ENCODE measurements at places on chromosomes 6 and 20. TPM values are rescaled to one million over a fixed set of nuclear protein-coding genes. Genes with fewer than 3 reads are reported as not detected.
A peak's percentile ranks its signal among the peaks of the same experiment; 100 is the strongest.

DNA sequence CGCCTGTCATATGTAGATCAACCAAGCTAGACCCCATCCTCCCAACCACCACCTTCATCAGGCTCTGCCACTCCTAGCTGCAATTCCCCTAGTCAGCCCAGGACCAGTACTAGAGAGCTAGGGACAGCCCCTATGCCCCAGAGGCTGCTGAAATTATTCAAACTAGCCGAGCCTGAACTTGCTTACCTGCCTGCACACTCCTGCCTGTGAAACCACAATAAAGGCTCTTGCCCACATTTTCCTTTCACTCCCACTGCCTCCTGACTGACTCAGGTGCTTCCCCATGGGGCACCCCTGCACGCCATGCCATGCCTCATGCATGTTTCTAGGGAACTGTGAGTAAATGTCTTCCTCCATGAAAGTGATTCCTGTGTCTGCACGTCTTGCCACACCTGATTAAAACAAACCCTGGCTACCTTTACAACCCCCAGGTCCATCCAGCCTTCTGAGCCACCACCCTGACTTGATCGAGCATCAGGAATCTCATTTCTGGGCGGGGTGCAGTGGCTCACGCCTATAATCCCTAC lies 66.5 kb upstream of the IER3 start:
- H3K27me3 ChIP-seq = no peaks in the 10 kb centered on the region
- peaks cover 19% of the 10 kb centered on the region for H3K4me1 ChIP-seq
- no peak overlapping the region for H3K4me3 ChIP-seq
- H3K27ac ChIP-seq = no peak overlapping the region

DNA sequence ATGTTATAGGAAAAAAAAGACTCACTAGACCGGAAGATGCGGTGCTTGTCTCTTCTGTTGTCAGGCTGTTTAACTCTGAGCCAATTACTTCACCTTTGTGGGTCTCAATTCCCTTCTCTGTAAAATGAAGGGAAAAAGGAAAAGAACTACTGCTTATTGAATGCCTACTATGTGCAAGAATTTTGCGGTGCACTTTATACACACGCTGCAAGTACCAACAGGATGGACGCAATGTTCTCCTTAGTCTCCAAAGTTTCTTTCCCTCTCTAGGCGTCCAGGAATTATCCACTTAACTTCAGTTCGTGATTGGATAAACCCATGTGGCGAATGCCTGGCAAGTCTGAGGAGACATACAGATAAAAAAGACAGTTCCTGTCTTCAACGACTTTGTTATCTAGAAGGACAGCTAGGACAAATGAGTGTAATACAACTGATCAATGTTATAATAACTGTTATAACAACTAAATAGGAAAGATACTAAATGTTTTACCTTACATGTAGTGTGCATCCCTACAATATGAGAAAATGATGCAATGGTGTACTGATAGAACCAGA lies 69.0 kb upstream of the JARID2 start:
- H3K36me3 ChIP-seq = no peaks in the 10 kb centered on the region
- no peaks in the 10 kb centered on the region for H3K4me1 ChIP-seq
- no peaks in the 10 kb centered on the region for H3K27me3 ChIP-seq
- no peak for DNase-seq
- no peak overlapping the region for H3K4me3 ChIP-seq

GRCh38 chr6:169720207-169720855 lies 4.0 kb downstream of the PHF10 start:
- H3K27me3 ChIP-seq = no peaks in the 10 kb centered on the region
- no peak overlapping the region for H3K4me3 ChIP-seq
- DNase-seq = no peak

DNA sequence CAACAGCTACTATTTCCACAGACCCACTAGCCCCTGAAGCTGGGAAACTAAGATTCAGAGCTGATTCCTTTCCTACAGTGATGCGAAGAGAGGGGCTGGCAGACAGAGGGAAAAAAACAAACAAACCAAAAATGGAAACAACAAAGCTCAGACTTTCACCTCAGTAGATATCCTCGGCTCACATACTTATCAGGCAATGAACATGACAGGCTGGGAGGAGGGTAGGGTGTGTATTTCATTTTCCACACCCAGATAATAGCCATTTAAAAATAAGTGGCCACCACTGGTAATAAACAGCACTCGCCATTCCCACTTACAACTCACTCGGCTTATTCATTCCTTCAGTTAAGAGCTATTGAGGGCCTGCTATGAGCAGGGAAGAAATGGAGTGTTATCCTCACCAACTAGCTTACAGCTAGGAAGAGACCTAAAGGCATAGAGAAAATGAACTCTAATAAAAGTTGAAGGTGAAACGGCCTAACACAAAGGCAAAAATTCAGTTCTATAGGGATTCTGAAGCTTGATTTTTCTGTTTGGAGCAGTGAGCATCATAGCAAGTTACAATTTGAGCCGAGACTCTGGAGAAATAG lies 32.0 kb upstream of the SPTLC3 start:
- DNase-seq = no peak
- no peaks in the 10 kb centered on the region for H3K4me1 ChIP-seq
- no peak overlapping the region for H3K27ac ChIP-seq
- no peaks in the 10 kb centered on the region for H3K36me3 ChIP-seq
- no peaks in the 10 kb centered on the region for H3K27me3 ChIP-seq

DNA sequence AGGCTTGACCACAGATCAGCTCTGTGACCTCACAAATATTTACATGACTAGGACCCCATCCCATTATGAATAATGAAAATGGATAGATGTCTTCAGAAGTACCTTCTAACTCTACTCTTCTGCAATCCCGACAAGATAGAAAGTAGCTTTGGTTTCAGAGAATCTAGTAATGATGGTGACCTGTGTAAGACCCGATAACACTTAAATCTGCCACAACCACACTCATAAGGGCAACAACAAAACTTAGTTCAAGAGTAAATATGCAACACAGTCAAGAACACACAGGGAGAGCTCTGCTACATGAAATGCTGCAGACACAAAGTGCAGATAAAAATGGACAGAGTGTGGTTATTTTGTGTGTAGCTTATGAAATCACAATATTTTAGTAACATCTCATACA lies 9.6 kb downstream of the CHD6 start:
- no peaks in the 10 kb centered on the region for H3K36me3 ChIP-seq
- H3K27ac ChIP-seq = no peak overlapping the region
- DNase-seq = no peak
- H3K4me3 ChIP-seq = no peak overlapping the region
- no peaks in the 10 kb centered on the region for H3K27me3 ChIP-seq

- peak; percentile 84 for DNase-seq
- H3K4me3 ChIP-seq = no peak overlapping the region
- no peaks in the 10 kb centered on the region for H3K36me3 ChIP-seq
- no peaks in the 10 kb centered on the region for H3K4me1 ChIP-seq
Observed at GRCh38 chr20:63767886-63768285, 28.3 kb downstream of the SLC2A4RG start.

DNA sequence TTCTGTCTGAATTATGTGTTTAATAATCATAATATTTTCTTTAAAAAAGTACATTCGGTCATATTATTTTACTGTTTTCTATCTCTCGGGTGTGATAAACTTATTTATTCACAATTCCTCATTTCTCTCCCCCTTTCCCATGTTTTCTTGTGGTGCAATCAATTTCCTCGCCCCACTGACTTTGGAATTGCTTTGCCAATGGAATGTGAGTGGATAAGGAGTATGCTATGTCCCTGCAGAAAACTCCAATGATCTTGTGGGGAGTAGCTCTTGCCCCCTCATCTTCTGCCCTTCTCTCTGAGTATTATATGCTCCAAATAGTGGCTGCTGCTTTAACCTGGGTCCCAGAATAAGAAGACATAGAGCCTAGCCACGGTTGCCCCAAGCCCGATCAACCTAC lies 64.1 kb downstream of the HMGN3 start:
- H3K4me1 ChIP-seq = peaks cover 6% of the 10 kb centered on the region
- DNase-seq = no peak
- no peaks in the 10 kb centered on the region for H3K27me3 ChIP-seq
- no peak overlapping the region for H3K4me3 ChIP-seq

GRCh38 chr20:63572788-63573646 lies 1.0 kb downstream of the HELZ2 start:
- H3K27ac ChIP-seq = peak overlapping the region; percentile 61
- peak overlapping the region; percentile 78 for H3K4me3 ChIP-seq
- H3K4me1 ChIP-seq = peaks cover 20% of the 10 kb centered on the region

STMND1 gene
- not detected for total RNA-seq

SULF2 gene
- total RNA-seq = 138 TPM

TTBK1 gene
- total RNA-seq = under 0.01 TPM

BTN1A1 gene
- total RNA-seq = under 0.01 TPM

Data from osteoblast (primary cell).